ENCODE measurements at places on chromosomes 12 and 14.

- peak; percentile 39 for DNase-seq
Measured at GRCh38 chr14:100546051-100546443, 41.2 kb downstream of the BEGAIN start.

- DNase-seq = no peak
Measured at GRCh38 chr12:70890895-70891832, 29.4 kb downstream of the PTPRR start.

GRCh38 chr14:60884134-60884533 is 96.7 kb downstream of the TRMT5 start:
- no peak for DNase-seq

- no peak for DNase-seq
Measured at GRCh38 chr12:131928080-131928710, 881 bp upstream of the PUS1 start.

- no peak for DNase-seq
Measured at GRCh38 chr12:57079821-57080220, 1.2 kb upstream of the NEMP1 start.
